ENCODE measurements at places on chromosomes 3 and 15. TPM values are rescaled to one million over a fixed set of nuclear protein-coding genes. Genes with fewer than 3 reads are reported as not detected.

The C15orf39 gene
- total RNA-seq: 29.3 TPM

The ACTC1 gene
- not detected for total RNA-seq

The ASB14 gene
- not detected for total RNA-seq

The NDN gene
- not detected for total RNA-seq

The WDR93 gene
- total RNA-seq: 0.42 TPM

- H3K4me3 ChIP-seq: no peak overlapping the region
- H3K36me3 ChIP-seq: no peaks in the 10 kb centered on the region
- no peaks in the 10 kb centered on the region for H3K4me1 ChIP-seq
- no peak overlapping the region for H3K27ac ChIP-seq
- no peaks in the 10 kb centered on the region for H3K27me3 ChIP-seq
Measured at GRCh38 chr15:98951493-98952320, 55.9 kb downstream of the PGPEP1L start.

DNA sequence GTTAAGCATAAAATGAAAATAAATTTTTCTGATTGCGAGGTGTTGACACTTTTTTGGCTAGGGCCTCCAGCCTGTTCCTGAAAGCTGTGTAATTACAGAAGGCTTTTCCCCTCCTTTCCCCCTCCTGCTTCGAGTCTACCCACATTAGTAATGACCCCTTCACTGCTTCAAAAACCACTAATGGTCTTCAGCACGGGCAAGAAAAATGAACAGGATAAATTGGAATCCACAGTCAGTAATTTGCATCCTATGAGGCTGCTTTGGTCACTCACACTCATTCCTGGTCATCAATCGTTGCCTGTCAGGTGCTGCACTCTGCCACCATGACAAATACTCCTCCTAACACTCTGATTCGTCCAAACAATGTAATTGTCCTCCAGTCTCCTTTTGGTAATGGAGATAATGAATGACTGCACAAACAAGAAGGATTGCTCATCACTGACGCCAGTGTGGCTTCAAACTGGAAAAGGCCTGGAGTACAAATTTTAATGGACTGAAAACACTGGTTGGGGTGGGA lies 148.6 kb downstream of the MEIS2 start:
- H3K4me1 ChIP-seq: no peaks in the 10 kb centered on the region
- no peak for DNase-seq

- no peaks in the 10 kb centered on the region for H3K36me3 ChIP-seq
- no peak overlapping the region for H3K27ac ChIP-seq
- DNase-seq: no peak
- H3K4me3 ChIP-seq: no peak overlapping the region
- H3K4me1 ChIP-seq: peaks cover 8% of the 10 kb centered on the region
Measured at GRCh38 chr15:63405159-63405558, 23.5 kb upstream of the CA12 start.

DNA sequence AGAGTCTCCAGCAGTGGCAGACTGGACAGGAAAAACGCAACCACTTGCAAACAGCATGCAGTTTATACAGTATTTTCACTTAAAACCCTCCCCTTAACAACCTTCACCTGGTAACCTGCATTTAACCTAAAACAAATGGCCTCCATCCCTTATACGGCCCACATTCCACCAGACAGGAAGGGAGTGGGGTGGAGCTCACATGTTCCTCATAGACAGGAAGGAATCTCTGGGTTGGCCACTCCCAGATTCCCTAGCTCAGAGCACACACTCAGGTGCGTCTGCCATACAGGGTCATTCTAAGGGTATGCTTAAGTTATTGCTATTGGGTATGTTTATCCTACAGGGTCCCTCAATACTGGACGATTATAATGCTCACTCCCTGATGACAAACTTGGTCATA lies 16.8 kb upstream of the ABHD2 start:
- H3K4me3 ChIP-seq: no peak overlapping the region
- H3K27me3 ChIP-seq: no peaks in the 10 kb centered on the region
- no peak overlapping the region for H3K27ac ChIP-seq
- no peaks in the 10 kb centered on the region for H3K36me3 ChIP-seq

The NTRK3 gene
- total RNA-seq: not detected

DNA sequence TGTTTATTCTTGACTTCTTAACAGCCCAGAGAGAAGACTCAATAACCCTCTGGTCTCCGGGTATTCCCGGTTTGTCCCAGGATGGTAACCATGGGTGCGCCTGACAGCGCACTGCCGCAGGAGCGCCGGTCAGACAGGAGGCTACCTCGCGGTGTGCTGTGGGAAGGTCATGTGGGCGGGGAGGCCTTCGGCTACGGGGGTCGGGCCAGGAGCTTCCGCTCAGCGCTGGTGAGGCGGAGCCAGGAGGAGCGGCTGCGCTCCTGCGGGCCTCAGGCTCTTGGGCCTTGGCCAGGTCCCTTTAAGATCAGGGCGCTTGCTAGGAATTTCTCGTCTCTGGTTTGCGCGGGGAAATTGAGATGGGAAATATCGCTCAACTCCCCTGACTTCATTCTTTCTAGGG lies 182.3 kb upstream of the NDN start:
- no peaks in the 10 kb centered on the region for H3K36me3 ChIP-seq
- no peak overlapping the region for H3K4me3 ChIP-seq
- no peaks in the 10 kb centered on the region for H3K4me1 ChIP-seq
- DNase-seq: no peak
- no peaks in the 10 kb centered on the region for H3K27me3 ChIP-seq

The NR2E3 gene
- 0.59 TPM for total RNA-seq

GRCh38 chr3:140238646-140239314 lies 303.8 kb downstream of the CLSTN2 start:
- no peak overlapping the region for H3K4me3 ChIP-seq
- no peak for DNase-seq
- no peaks in the 10 kb centered on the region for H3K36me3 ChIP-seq
- peaks cover 14% of the 10 kb centered on the region for H3K27me3 ChIP-seq
- no peaks in the 10 kb centered on the region for H3K4me1 ChIP-seq

- H3K27me3 ChIP-seq: no peaks in the 10 kb centered on the region
- DNase-seq: peak; percentile 29
- H3K27ac ChIP-seq: peak within 1 kb of the TSS; percentile 67
- H3K4me1 ChIP-seq: peaks cover 10% of the 10 kb centered on the region
Measured at GRCh38 chr3:93973131-93974126, at the start of gene PROS1. TSS of gene PROS1 (minus strand) at chr3:93973896. CDS start at chr3:93973749, 147 bp downstream.

The HIGD2B gene
- total RNA-seq: 0.27 TPM

DNA sequence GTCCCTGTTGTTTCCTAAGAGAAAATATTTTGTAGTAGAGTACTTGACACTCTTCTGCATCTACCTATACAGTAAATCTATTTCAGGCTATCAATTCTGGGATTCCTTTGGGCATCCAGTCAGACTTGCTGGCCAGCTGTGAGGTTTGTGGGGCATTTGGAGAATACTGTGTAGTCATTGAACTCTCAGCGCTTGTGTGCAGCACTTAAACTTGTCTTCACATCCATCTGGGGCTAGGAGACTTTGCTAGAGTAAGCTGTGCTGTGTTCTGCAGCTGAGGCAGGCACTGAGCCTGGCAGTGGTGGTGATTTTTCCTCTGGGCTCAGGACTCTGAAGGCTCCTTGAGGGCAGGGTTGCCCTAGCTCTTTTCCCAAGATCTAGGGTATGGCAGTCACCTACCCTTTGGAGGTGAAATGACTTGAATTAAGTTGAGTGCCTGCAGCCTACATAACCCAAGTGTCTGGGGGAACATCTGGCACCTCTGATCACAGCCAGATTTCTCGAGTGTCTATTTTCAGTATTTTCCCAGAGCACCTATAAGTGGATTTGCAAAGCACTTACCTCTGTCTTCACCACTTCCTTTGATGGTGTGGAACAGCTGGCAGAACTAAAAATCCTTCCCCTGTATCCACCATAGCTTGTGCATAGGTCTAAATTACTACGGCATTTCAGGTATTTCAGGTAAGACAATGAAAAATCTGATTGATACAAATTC lies 19.3 kb downstream of the CLSTN2 start:
- H3K27me3 ChIP-seq: peaks cover 82% of the 10 kb centered on the region
- H3K36me3 ChIP-seq: no peaks in the 10 kb centered on the region
- no peak overlapping the region for H3K27ac ChIP-seq
- H3K4me1 ChIP-seq: no peaks in the 10 kb centered on the region

GRCh38 chr3:73072634-73073033 lies 11.2 kb downstream of the EBLN2 start:
- no peaks in the 10 kb centered on the region for H3K36me3 ChIP-seq
- no peak for DNase-seq
- no peak overlapping the region for H3K4me3 ChIP-seq
- no peaks in the 10 kb centered on the region for H3K4me1 ChIP-seq

The C3orf80 gene
- 2.4 TPM for total RNA-seq

DNA sequence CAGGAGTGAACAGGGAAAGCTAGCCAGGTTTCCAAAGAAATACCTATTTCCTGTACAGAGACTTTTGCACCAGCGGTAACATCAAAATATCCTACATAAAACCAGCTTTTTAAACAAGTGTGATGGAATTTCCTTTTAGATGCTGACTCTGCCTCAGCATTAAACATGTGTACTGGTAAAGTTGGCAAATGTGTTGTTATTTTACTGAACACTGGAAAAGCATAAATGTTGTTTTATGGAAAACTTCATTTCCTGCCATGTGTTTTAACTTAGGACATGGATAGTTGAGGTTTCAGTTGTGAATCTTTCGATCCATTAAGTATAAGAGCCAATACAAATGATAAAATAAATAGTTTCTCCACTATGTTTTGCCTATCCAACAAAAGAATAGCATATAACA lies 15.7 kb downstream of the OXNAD1 start:
- no peaks in the 10 kb centered on the region for H3K4me1 ChIP-seq
- H3K27ac ChIP-seq: no peak overlapping the region
- H3K36me3 ChIP-seq: 0 out of 2 replicates have a peak, but pooled peaks cover 4% of the 10 kb centered on the region
- H3K4me3 ChIP-seq: no peak overlapping the region
- no peaks in the 10 kb centered on the region for H3K27me3 ChIP-seq

DNA sequence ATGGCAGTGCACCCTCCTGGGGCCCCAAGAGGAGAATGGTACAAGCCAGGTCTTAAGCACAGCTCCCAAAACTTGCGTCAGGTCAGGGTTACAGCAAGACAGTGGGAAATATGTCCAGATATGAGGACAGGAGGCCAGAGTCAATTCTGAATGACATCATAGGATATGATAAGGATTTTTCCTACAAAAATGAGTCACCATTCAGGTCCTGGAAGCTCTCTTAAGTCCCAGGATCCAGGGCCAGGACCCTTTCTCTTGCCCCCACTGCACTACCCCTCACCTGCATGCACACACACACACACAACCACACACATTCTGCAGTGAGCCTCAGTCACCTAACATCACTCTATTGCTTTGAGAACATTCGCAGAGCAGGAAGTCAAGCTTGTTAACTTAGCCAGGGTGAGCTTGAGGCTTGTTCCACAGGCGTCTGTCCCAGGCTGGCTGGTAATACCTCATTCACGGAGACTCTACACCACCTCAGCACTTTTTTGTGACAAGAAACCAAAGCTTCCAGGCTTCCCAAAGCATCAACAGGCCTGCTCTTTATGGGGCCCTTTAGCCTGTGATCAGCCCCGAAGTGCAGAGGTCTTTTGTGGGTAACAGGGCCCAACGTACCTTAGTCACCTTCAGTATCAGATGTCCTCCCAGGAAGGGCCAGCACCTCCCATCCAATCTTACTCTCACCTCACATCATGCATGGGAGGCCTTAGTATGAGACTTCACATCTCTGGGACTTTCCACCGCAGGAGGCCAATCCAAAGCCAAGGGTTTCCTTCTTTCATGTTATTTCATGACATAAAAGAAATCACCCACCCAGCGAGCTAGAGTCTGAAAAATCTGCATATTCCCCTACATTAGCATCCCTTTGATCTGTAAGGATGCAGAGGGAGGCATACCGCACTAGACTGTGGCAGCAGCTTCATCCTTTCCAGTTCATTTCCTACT lies 74.0 kb upstream of the LIPC start:
- H3K27ac ChIP-seq: no peak overlapping the region
- DNase-seq: no peak
- H3K36me3 ChIP-seq: no peaks in the 10 kb centered on the region

The SOX2 gene
- 0.15 TPM for total RNA-seq

The SLC26A6 gene
- total RNA-seq: 55.1 TPM
